ENCODE measurements at places on chromosomes 5 and 9. TPM values are rescaled to one million over a fixed set of nuclear protein-coding genes. Genes with fewer than 3 reads are reported as not detected.

The NR4A3 gene
- 0.24 TPM for total RNA-seq

The LCN1 gene
- not detected for total RNA-seq

The THBS4 gene
- 5.0 TPM for total RNA-seq

The GAPT gene
- total RNA-seq: not detected

The SPATA31D1 gene
- not detected for total RNA-seq

The PCDHB16 gene
- 0.81 TPM for total RNA-seq

The DNAH5 gene
- total RNA-seq: 0.97 TPM

The ADRA1B gene
- total RNA-seq: 0.49 TPM

The FBP2 gene
- total RNA-seq: not detected

The ENG gene
- 33.0 TPM for total RNA-seq

The GABRA6 gene
- not detected for total RNA-seq

The KIAA1958 gene
- total RNA-seq: 4.4 TPM

The WHRN gene
- total RNA-seq: 2.2 TPM

The ZFP37 gene
- 4.5 TPM for total RNA-seq

The SSBP2 gene
- 37.3 TPM for total RNA-seq

The ACO1 gene
- total RNA-seq: 80.6 TPM

The FKTN gene
- total RNA-seq: 37.6 TPM

The PKD2L2 gene
- total RNA-seq: not detected

The PTGES2 gene
- 45.7 TPM for total RNA-seq

The TMC1 gene
- total RNA-seq: 0.85 TPM

The RPP25L gene
- 15.4 TPM for total RNA-seq

The LCN9 gene
- total RNA-seq: not detected

The WDR38 gene
- not detected for total RNA-seq

The OLFML2A gene
- total RNA-seq: 47.6 TPM

The C9orf43 gene
- total RNA-seq: 0.49 TPM

The PCDHB12 gene
- total RNA-seq: 0.97 TPM

The ZNF354B gene
- 11.2 TPM for total RNA-seq
